ENCODE measurements at places on chromosomes 16 and 17. TPM values are rescaled to one million over a fixed set of nuclear protein-coding genes. Genes with fewer than 3 reads are reported as not detected.

The NPIPA3 gene
- total RNA-seq: 0.69 TPM

DNA sequence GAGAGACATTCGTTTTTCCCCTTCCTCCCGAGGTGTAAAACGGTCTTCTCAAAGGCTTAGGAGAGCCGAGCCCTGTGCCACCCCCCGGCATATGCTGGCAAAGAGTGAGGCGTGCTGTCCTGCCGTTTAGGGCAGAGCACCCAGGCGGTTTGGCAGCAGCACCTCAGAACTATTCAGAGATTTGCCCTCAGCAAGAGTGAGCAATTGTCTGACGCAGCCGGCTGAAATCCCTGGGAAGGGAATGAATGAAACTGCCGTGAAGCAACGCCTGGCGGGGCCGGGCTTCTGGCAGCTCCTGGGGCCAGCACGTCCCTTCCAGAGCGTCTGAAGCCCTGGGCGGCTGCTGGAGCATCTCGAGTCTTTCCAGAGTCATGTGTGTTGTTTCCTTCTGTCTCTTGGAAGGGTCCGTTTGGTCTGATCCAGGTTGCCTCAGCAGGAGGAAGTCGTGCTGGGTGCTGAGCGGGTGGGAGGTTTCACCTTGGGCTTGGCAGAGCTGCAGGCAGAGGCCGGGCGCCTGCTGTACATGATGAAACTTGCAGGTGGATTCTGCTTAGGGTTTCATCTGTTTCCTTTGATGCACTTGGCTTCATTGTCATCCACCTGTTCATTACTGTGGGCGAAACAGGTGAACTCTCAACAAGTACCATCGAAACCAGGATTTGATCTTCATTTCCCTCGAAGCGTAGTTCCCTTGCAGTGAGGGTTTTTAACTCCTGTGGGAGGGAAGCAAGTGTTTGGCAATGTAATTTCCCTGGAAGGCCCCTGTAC is 35.4 kb downstream of the TBCD start:
- H3K4me3 ChIP-seq: no peak overlapping the region
- DNase-seq: no peak
- no peaks in the 10 kb centered on the region for H3K4me1 ChIP-seq

DNA sequence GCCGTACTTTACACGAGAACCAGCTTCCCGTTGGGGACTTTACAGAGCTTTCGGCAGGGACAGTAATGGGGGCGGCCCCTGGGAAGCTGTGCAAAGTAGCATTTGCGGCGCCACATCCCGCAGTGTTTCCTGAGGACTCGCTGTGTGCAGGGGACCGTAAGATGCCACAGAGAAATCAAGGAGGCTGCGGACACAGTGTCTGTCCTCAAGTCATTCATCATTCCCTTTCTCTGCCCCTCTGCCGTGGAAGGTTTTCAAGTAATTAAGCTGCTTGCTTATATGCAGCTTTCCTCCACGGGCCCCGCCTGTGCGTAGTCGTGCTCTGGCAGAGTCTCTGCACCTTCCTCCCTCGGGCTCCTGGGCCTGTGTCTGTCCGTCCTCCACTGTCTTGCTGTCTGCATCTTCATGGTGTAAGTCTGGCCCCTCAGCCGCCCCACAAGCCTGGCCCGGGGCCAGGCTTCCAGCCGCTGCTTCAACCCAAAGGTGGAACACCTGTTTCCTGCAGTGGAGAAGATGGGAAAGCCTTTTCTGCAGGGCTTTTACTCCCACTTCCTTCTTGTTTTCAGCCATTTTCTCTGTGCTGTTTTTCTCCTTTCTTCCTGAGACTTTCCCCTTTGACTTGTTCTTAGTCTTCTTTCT is 216.9 kb upstream of the CHMP6 start:
- H3K4me3 ChIP-seq: no peak overlapping the region
- peaks cover 2% of the 10 kb centered on the region for H3K4me1 ChIP-seq
- peaks cover 2% of the 10 kb centered on the region for H3K36me3 ChIP-seq
- H3K27me3 ChIP-seq: no peaks in the 10 kb centered on the region

DNA sequence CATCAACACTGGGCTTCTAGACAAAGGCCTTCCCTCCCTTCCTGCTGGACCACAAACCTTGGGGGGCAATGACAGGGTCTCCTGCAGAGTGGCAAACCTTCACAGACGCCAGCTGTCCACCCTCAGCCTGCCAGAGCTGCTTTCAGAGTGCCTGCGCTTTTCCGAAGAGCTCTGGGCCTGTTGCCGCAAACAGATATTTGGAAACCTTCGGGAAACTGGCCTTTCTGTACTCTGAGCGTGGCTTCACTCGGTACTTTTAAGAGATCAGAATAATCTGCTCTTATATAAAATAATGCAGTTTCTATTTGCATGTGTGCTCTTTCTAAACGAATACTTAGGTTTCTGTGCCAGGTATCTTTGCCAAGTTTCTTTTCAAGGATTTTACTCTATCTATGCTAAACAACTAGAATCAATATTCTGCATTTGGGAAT is 152.1 kb upstream of the CHMP6 start:
- H3K27me3 ChIP-seq: no peaks in the 10 kb centered on the region
- H3K27ac ChIP-seq: no peak overlapping the region
- no peaks in the 10 kb centered on the region for H3K36me3 ChIP-seq
- no peak for DNase-seq

GRCh38 chr17:82603981-82604448 is 44.2 kb downstream of the WDR45B start:
- H3K36me3 ChIP-seq: peaks cover 13% of the 10 kb centered on the region
- H3K27me3 ChIP-seq: no peaks in the 10 kb centered on the region
- peak overlapping the region; percentile 44 for H3K27ac ChIP-seq
- DNase-seq: peak; percentile 49

DNA sequence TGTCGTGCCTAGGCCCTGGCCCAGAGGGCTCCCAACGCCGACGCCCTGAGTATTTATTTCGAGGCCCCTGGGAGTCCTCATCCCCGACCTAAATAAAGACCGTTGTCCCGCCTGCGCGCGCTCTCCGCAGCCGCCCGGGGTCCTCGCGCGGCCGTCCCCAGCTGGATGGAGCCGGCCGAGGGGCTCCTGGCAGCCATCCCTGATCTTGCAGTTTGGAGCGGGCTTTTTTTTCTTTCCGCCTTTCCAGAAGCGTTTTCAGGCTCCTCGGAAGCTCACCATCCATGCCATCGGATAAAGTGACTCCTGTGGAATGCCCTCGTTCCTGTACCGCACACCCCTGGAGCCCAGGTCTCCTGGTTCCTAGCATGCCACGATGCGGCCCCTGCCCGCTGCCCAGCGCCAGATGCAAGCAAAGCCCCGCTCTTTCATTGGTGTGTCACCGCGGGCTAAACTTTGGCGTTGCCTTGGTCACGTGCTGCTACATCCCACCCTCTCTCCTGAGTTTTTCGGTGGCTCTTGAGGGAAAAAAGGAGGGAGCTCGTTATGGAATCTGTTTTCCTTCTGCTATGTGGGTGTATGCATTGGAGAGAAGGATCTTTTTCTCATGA is 716 bp downstream of the TMEM94 start:
- DNase-seq: peak; percentile 77
- no peaks in the 10 kb centered on the region for H3K27me3 ChIP-seq
- peak overlapping the region; percentile 77 for H3K4me3 ChIP-seq

Measured in kidney (tissue), 22 donors.